ENCODE measurements at places on chromosomes 4 and X.
A peak's percentile ranks its signal among the peaks of the same experiment; 100 is the strongest.

- DNase-seq: no peak
Measured at GRCh38 chr4:20259707-20260106, 8.0 kb downstream of the SLIT2 start.

DNA sequence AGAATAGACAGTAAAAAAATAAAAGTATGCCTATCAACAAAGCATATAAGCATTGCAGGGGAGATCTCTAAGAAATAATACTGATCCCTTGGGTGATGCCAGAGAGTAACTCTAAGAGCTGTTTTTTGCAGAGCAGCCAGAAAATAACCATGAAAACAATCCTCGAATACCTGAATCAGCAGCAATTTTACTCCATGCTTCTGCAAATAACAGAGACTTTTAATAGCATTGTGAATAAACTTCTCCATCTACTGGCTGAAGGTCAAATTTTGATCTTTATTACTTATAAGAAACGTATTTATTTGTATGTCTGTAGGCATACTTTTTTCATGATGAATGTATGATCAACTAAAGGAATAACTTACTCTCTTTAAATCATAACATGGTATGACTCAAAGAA lies 334.5 kb downstream of the GALNTL6 start:
- DNase-seq: no peak

- DNase-seq: no peak
Measured at GRCh38 chrX:55389376-55389775, 62.6 kb upstream of the MAGEH1 start.

DNA sequence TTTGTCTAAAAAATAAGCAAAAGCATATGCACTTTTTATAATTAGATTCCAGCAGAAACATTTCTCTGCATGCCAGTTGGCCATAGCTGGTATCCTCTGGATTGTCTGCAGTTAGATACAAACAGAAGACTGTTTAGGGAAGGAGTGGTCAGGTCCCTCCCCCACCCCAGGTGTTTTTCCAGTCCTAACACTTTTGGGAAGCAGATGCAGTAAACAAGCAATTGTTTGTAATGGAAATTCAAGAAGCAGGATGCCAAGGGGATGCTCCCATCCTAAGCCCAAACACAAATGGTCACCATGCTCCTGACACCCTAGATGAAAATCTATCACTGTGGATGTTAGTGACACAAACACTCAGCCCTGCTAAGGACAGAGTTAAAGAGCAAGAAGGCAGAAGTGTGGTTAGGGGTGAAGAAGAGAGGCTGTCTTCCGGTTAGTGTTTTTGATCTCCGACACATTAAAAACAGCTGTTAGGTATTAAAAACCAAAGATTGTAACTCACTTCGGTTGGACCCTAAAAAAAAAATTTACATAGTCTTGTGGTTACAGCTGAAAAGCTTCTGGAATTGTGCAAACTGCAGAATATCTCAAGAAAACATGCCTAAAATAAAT lies 7.9 kb downstream of the LEF1 start:
- peak; percentile 34 for DNase-seq

GRCh38 chrX:22748093-22748999 lies 251.4 kb upstream of the DDX53 start:
- DNase-seq: no peak

- DNase-seq: no peak
Measured at GRCh38 chr4:62512271-62512670, 1312.1 kb downstream of the ADGRL3 start.

All from SJSA1 (cell line).